NCI-H345 (cell line): ENCODE measurements at places on chromosomes 16 and 17.

DNA sequence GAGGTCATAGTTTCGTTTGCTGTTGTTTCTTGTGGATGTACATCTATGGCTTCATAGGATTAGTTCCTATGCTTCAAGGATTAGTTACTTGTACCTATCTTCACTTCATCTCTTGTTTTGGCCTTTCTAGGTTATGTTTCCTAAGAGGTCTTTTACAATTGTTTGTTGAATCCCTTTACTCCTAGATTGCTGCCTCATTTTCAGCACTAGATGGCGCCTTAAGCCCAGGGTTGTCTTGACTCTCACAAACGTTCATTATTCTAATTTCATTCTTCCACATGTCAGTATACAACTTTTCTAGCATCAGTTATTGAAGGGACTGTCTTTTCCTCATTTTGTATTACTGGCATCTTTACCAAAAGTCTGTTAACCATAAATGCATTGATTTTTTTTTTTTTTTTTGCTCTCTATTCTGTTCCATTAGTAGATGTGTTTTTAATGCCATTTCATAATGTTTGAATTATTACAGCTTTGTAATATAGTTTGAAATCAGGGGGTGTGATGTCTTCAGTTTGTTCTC, 45.0 kb upstream of the NACA2 start:
- DNase-seq = peak; percentile 27

GRCh38 chr16:81931927-81932326, 79.3 kb downstream of the SDR42E1 start:
- DNase-seq = no peak

DNA sequence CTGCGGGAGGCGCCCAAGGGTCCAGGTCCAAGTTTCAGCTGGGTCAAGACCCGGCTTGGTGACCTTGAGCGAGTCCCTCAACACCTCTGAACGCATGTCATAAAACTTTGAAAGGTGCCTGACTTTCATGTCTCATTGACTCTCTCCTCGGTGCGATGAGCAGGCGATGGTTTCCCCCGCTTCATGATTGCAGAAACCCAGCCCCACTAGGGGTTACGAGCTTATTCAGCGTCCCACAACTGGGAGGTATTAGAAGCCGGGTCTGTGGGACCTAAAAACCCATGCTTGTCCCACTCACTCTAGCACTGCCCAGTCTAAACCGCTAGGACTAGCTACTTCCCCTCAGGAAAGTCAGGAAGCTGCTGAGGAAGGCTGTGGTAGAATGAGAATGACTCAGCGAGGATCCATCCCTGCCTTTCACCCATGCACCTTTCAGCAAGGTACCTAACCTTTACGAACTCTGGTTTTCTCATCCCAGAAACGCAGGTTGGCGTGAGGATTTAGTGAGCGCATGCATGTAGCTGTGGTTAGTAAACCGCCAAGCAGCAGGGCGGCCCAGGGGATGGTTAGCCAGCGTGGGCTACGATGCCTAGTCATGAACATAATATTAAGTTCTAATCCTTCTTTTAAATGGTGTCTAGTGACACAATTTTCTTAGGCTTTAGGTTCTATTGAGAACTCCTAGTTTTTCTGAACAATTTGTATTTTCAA, 26.2 kb upstream of the RFFL start:
- DNase-seq = no peak

DNA sequence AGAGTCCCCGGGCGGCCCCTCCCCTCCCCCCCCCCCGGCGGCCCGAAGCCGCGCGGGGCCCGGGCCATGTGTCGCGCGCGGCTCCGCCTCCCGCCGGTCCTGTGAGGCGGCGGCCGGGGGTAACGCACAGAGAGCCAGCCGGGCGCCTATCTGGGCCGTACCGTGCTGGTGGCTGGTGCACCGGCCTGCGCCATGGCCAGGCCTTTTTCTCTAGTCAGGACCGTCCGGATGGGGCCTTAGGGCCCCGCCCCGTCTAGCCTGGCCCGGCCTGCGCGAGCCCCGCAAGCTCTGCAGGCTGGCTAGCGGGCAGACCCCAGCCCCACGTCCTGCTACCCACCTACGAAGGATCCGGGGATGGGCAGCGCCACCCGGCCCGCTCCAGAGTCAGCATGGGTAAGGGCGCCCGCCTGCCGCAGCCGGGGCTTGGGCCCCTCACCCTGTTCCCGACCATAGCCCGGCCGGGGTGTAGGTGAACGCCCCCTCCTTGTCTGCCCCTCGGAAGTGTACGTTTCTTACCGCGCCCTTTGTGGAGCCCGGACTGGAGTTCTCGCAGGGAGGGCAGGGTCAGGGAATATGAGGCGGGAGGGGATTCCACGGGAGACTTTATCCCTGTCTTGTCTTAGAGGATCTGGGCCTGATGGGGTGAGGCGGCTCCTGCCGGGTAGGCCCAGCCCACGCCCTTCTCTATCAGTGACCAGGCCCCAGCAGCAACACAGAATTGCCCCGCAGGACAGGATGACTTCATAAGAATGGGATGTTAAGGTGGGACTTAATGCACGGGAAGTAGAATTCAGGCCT, at the start of gene CENPT:
Gene CENPT (minus strand): TSS at position 630 of the 798 bp plus-strand sequence. CDS start 13,834 bp downstream, outside the sequence.
- peak; percentile 65 for DNase-seq

- no peak for DNase-seq
Measured at GRCh38 chr17:47694581-47695428, 844 bp downstream of the TBKBP1 start.

- no peak for DNase-seq
Measured at GRCh38 chr16:11561454-11561805, 25.3 kb downstream of the LITAF start.
